SW480 (cell line): ENCODE measurements at places on chromosomes 3 and 15.

- DNase-seq: no peak
Measured at GRCh38 chr3:85081191-85081906, 122.6 kb downstream of the CADM2 start.

DNA sequence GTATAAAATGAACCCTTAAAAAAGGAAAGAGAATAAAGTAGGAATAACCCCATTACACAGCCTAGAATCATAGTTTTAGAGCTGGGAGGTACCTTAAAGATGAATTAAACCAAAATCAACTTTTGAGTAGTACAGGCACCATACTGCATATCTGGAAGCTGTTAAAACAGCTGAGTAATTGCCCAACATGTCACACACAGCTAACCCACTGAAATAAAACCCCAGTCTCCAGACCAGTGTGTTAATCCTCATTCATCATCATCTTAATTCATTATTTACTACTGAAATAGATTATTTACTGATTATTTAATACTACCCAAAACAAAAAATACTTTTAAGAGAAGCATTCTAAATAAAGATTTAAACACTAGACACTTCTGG, 52.8 kb downstream of the GPR160 start:
- no peak for DNase-seq

- DNase-seq: no peak
Measured at GRCh38 chr15:77821959-77822256, 189.2 kb upstream of the LINGO1 start.

- no peak for DNase-seq
Measured at GRCh38 chr3:85100316-85100715, 141.5 kb downstream of the CADM2 start.

DNA sequence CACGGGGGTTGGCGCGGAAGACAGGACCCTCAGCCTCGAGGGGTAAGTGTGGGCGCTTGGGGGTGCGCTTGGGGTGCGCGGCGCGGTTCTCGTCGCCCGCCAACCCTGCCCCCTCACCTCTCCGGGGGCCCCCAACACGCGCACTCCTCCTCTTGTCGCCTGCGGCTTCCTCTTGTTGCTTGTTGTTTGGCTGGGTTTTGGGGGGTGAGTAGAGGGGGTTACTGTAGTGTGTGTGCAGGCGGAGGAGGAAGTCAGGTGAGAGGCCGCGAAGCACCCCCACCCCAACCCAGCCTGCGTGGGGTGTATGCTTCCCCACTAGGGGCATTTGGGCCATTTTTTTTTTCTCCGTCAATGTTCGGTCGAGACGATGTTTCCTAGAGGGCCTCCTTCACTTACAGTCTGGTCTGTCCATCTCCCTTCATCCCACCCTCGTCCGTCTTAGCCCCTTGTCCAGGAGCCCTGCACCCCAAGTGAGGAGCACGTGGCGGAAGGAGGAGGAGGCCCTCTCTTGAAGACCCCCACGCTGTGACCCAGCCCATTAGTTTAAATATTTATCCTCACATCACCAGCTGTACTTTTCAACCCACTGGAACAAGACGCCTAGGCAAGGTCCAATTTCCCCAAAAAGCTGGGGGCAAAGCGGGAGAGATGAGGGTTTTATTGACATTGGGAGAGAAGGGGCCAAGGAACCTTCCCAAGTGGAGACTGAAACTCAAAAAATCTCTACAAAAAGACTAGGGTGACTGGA, 20.4 kb upstream of the SATB1 start:
- peak; percentile 12 for DNase-seq

DNA sequence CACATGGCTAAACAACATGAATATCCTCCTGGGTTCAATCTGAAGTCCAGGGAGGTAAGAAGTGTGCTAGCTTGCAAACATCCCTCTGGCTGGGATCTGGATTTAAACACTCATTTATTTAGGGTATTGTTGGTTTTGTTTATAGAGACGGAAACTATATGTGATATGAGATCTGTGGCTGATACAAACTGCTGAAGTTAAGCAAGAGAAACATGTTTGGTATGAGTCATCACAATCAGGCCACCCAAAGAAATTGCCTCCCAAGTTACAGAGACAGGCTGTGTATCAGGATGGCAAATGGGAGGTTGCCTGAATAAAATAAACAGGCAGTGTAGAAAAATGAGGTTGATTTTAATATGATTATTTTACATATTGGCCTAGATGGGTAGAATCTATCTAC, 562.1 kb downstream of the IGSF11 start:
- no peak for DNase-seq

DNA sequence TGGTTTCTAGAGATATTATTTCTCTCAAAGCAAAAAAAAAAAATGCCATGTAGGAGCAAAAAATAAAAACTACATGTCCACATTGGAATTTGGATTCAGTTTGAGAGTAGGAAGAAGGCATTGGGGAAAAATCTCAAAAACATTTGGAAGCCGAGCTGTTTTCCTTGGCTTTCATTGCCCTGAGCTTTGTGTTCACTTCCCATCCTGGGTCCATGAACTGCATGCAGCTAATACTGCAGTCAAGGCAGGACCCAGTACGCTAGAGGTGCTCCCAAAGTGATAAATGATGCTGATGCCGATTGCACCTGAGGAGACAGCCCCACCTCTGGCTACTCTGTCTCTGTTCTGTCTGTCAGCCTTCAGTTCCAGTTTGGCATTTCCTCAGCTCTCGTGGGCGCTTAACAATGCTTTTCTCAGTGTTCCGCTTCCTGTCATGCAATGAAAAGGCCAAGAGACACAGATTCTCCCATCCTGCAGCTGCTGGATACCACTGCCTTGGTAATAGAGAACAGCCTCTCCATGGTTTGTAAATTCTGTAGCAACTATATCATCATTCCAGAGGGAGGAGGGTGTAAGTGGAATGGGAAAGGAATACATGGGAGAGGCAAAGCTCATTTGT, 181.8 kb downstream of the RYR3 start:
- no peak for DNase-seq

GRCh38 chr3:73874606-73875369, 250.0 kb upstream of the PDZRN3 start:
- no peak for DNase-seq

DNA sequence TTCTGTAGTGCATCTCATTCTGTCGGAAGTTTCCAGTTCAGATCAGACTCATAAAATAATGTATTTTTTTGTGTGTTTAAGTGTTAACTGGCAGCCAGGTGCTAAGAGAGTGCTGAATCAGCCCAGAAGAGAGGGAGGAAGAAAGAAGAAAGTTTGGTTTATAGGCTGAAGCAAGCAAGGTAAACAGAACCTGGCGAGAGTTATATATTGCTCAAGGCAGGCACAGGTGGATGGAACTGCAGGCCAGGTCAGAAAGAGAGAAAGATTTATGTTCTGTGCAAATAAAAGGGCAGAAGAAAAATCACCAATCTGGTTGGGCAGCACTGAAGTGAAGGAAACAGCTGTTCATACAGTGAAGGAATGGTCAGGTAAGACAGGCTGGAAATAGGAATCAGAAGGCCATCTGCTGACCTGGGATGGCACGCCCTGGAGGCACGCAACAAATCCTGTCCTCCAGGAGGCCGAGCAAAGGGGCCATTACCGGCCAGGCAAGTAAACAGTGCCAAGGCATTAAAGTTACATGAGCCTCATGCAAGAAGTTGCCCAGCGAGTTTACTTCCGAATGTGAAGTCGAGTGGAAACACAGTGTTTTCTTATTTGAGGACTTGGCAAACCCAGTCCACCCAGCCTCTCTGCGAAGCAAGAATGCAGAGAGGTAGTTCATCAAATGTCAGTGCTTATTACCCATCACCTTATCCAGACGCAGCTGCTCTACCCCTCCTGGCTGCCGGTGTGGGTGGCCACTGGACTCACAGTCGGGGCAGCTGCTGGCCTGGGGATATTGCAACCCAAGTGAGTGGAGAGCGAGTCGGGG, 309.8 kb downstream of the VPS13C start:
- DNase-seq: no peak

GRCh38 chr3:183586477-183586876, 31.0 kb upstream of the KLHL6 start:
- DNase-seq: no peak

DNA sequence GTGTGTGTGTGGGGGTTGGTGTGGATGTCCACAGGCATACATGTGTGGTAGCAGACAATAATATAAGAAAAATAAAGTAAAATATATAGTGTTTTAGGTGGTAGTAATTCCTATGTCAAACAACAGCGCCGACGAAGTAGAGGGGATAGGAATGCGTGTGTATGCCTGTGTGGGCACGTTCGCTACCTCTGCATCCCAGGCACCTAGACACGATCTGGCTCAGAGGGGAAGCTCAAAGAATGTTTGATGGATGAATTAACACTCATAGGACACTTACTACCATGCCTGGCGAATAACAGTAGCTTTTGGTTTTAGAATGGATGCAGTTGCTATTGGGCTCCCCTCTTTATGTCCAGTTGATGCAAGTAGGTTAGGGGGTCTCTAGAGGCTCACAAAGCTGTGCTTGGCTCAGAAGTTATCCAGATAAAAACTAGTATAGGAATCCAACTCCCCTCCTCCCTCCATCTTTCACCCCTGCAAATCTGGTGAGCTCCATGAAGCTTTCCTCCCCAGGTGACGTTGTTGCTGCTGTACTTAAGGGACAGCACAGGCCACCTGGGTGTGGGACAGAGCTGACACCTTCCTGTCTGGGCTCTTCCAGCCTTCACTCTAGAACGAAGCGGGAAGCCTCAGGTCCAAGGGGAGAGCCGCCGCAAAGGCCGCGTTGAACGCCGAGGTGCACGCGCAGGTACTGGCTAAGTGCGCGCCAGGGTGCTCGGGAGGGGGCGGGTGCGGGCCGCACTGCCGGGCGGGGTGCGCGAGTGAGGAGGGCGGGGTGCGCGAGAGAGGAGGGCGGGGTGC, 192.6 kb upstream of the LYSMD4 start:
- DNase-seq: peak; percentile 70

DNA sequence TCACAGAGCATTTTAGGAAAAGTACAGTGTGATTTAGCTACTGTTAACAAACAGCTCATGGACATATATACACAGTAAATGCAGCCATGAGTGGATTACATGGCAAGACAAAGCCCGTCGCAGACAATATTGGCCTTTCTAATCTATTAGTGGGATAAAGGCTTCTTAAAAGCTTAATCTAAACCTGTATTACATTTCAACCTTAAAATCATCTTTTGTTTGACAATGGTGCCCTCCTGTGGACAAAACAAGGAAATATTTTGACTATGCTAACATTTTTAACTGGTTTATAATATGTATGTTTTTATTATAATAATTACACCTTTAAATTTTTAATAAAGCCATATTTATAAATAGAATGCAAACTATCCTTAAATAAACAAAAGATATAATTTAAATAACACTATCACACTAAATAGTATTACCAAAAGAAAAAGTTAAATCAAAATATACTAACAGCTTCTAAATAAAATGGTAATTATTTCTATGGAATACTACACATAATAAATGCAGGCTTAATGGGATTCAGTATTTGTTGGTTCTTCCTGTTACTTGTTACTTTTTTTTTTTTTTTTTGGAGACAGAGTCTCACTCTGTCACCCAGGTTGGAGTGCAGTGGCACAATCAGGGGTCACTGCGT, 38.6 kb downstream of the TAFA4 start:
- DNase-seq: peak; percentile 35

- DNase-seq: no peak
Measured at GRCh38 chr3:8959668-8960067, 3.6 kb downstream of the RAD18 start.

- DNase-seq: no peak
Measured at GRCh38 chr3:120416868-120417267, 33.9 kb downstream of the FSTL1 start.

GRCh38 chr3:169722724-169723123, 42.1 kb downstream of the TERC start:
- no peak for DNase-seq

- no peak for DNase-seq
Measured at GRCh38 chr3:190366133-190366532, 21.8 kb upstream of the CLDN16 start.

- no peak for DNase-seq
Measured at GRCh38 chr3:153633407-153633806, 471.4 kb downstream of the RAP2B start.

DNA sequence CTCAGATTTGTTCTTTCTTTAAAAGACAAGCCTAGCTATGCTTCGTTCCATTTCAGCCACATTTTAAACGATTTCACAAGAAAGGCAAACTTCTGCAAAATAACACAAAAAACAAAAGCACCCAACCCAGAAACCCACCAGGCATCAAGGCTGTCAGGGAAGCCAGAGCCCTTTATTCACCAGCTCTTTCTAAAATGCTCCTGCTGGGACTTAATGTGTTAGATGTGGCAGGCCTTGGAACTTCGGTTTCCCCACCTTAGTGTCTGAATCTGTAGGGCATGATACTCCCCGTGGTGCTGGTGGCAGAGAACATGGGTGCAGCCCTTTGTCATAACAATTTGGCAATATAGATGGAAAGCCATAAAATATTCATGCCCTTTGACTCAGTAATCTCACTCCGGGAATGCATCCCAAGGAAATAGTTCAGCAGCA, 56.8 kb upstream of the LCTL start:
- DNase-seq: no peak

DNA sequence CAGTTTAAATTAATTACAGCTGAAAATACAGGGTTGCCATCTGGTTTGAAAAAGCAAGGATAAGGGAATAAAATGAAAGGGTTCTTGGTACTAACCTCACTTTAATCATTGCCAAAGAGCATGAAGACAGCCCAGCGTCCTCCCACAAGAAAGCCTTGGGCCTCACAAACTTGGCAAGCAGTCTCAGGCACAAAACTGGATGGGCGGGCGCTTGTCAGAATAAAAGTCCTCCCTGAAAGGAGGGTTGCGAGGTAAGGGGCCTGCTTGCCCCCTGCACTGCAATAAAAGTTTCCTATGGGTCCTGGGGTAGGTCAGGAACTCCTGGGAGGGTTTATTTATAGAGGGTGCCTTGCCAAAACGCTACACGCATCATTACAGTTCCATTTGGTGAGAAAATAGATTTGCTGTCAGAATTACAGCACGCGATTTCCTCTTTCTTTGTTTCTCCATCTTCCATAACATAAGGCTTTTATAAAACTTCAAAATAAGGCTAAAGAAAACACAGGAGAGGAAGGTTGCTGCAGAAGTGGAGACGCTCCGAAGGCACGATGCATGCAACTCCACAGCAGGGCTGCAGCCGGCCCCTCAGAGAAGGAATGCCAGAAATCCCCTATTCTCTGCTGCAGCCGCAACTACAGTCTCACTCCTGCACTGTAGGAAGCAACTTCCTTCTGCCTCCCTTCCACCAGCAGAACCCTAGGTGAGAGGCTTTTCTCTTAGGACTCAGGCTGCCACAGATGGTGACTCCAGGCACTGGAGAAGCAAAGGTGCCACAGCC, 61.3 kb downstream of the VGLL4 start:
- DNase-seq: no peak

GRCh38 chr15:101801048-101801447, 2.3 kb upstream of the OR4F6 start:
- DNase-seq: no peak

DNA sequence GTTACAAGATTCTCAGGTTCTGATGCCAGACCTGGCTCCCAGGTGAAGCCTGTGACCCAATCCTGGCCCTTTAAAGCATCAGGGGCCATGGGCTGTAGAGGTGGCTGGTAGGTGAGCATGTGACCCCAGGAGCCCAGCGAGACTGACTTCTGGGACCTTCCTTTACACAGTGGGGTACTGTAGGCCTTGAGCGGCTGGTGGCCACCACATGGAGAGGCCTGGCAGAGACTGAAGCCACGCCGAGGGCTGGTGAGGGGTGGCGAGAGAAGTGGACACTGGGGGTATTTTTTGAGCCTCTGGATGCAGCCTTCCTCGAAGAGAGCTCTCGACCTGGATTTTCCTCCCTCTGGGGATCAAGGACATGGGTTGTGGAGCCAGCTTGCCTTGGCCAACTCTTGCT, 71.2 kb upstream of the ITGA11 start:
- DNase-seq: no peak

- DNase-seq: no peak
Measured at GRCh38 chr3:140599009-140599408, 78.9 kb upstream of the TRIM42 start.

- DNase-seq: no peak
Measured at GRCh38 chr3:67154429-67154828, 156.3 kb downstream of the KBTBD8 start.
